Cardiac muscle cell (in vitro differentiated cells and primary cell): ENCODE measurements at places on chromosomes 2 and 18. TPM values are rescaled to one million over a fixed set of nuclear protein-coding genes. Genes with fewer than 3 reads are reported as not detected.

DNA sequence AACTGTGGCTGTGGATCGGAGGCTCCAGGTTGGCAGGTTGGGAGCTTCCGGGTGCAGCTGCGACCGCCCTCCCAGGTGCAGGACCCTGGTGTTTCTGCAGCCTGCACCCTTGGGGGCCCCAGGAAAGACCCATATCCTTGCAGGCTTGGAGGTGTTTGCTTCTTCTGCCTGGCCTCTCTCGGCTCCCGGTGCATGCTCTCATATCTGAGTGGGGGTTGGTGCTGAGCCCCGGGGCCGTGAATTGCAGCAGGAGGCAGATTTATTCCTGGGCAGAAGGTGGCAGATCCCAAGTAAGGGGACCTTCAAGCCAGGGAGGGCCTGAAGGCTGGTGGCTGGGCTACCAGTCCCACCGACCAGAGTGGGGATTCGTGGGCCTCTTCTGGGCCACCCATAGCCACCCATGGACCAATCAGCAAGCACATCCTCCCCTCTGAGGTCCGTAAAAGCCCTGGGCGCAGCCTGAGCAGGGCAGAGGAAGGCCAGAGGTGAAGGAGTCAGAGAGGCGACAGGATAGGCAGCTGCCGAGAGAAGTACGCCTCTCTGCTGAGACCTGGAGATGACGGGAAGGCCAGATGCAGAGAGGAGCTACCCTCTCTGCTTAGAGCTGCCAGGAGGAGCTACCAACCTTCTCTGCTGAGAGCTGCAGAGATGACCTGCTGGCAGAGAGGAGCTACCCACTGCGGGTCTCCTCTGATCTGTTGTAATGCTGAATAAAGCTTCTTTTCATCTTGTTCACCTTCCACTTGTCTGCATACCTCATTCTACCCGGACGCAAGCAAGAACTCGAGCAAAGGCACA is 1279.0 kb upstream of the LRRTM1 start:
- DNase-seq = no peak

DNA sequence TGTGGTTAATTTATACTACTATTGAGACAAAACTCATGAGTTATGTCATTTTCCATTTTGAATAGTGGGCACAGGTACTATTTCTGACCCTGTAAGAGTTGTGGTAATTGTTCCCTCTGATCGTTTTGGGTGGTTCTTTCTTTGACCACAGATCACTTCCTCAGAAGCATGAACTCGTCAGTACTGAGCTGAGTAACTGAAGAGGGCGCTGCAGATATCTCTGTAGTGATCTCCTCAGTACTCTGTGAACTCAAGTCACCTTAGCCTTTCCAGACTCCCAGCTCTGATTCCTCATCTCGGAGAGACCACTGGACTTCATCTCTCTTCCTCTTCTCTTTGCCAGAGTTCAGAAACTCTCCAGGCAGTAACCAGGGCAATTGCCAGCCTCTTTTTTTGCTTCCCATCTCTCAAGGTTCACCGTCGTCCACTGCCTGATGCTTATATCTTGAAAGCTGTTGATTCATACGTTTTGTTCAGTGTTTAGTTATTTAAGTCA is 9.4 kb upstream of the IL1RL1 start:
- peak; percentile 80 for DNase-seq

DSG1 gene
- total RNA-seq = not detected in 2 replicates

ZCCHC2 gene
- 12.2 and 25.2 TPM in 2 replicates for total RNA-seq

SLC4A5 gene
- 2.3 and 9.0 TPM in 2 replicates for total RNA-seq
